ENCODE measurements at places on chromosomes 13 and 19.
A peak's percentile ranks its signal among the peaks of the same experiment; 100 is the strongest.

- H3K27ac ChIP-seq = no peak overlapping the region
- no peak for DNase-seq
- H3K4me1 ChIP-seq = peaks cover 21% of the 10 kb centered on the region
Observed at GRCh38 chr13:30313311-30313710, 6.0 kb upstream of the KATNAL1 start.

- H3K36me3 ChIP-seq = no peaks in the 10 kb centered on the region
- no peak overlapping the region for H3K4me3 ChIP-seq
- H3K27ac ChIP-seq = no peak overlapping the region
- no peaks in the 10 kb centered on the region for H3K27me3 ChIP-seq
- no peak for DNase-seq
- peaks cover 2% of the 10 kb centered on the region for H3K4me1 ChIP-seq
Observed at GRCh38 chr19:28532765-28533341, 680.1 kb downstream of the UQCRFS1 start.

GRCh38 chr13:34779171-34779570 is 162.9 kb upstream of the NBEA start:
- H3K27ac ChIP-seq = no peak overlapping the region
- H3K27me3 ChIP-seq = no peaks in the 10 kb centered on the region
- H3K4me1 ChIP-seq = no peaks in the 10 kb centered on the region
- no peak for DNase-seq

DNA sequence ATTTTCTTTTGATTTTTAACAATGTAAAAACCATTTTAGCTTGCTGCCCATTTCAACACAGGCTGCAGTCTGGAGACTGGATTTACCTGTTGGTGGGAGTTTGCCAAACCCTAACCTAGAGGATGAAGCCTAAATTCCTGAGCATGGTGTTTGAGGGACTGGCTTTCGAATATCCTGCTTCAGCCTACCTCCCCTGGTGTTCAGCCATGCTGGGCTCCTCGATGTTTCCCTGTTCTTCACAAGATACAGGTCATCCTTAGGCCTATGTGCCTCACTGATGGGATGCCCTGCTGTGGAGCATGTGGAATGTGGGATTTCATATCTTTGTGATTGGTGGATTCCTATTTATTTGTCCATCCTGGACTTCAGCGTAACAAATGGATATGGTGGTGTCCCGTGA is 20.4 kb upstream of the ERCC5 start:
- H3K4me1 ChIP-seq = no peaks in the 10 kb centered on the region
- H3K27ac ChIP-seq = no peak overlapping the region
- peaks cover 23% of the 10 kb centered on the region for H3K36me3 ChIP-seq

DNA sequence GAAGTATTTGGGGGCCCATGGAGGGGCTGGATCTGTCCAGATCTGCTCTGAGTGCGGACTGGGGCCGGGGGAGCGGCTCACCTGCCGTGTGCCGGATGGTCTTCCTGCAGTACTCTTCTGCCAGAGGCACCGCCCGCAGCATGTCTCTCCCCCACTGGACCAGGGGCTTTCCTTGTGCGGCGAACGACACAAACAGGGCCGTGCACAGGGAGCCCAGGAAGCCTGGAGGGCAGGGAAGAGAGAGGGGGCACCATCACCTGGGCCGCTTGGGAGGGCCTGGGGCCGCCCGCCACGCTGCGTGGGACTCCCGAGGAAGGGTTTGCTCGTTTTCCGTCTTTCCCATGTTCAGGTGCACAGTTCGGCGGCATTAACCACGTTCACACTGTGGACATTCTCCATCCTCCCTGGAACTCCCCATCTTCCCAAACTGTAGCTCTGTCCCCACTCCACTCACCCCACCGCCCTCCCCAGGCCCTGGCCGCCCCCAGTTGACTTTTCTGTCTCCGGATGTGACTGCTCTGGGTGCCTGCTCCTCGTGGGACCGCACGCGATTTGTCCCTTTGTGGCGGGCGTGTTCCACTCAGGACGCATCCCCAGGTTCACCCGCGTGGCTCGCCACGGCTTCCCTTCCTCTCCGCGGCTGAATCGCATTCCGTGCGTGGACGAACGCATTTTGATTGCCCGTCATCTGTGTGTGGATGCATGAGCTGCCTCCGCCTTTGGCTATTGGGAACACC is 24.2 kb downstream of the ADPRHL1 start:
- no peak overlapping the region for H3K4me3 ChIP-seq
- H3K27ac ChIP-seq = no peak overlapping the region
- H3K4me1 ChIP-seq = peaks cover 2% of the 10 kb centered on the region
- H3K36me3 ChIP-seq = no peaks in the 10 kb centered on the region
- peaks cover 9% of the 10 kb centered on the region for H3K27me3 ChIP-seq
- no peak for DNase-seq

DNA sequence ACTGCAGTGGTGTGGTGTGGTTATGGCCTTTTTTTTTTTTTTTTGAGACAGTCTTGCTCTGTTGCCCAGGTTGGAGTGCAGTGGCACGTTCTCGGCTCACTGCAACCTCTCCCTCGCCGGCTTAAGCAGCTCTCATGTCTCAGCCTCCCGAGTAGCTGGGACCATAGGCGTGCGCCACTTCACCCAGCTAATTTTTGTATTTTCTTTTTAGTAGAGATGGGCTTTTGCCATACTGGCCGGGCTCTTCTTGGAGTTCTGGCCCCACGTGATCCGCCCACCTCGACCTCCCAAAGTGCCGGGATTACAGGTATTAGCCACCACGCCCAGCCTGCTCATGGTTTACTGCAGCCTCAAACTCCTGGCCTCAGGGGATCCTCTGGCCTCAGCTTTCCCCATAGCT is 7.0 kb downstream of the PDCD2L start:
- no peak for DNase-seq
- no peak overlapping the region for H3K27ac ChIP-seq
- H3K36me3 ChIP-seq = peaks cover 19% of the 10 kb centered on the region
- peaks cover 14% of the 10 kb centered on the region for H3K4me1 ChIP-seq
- no peak overlapping the region for H3K4me3 ChIP-seq

DNA sequence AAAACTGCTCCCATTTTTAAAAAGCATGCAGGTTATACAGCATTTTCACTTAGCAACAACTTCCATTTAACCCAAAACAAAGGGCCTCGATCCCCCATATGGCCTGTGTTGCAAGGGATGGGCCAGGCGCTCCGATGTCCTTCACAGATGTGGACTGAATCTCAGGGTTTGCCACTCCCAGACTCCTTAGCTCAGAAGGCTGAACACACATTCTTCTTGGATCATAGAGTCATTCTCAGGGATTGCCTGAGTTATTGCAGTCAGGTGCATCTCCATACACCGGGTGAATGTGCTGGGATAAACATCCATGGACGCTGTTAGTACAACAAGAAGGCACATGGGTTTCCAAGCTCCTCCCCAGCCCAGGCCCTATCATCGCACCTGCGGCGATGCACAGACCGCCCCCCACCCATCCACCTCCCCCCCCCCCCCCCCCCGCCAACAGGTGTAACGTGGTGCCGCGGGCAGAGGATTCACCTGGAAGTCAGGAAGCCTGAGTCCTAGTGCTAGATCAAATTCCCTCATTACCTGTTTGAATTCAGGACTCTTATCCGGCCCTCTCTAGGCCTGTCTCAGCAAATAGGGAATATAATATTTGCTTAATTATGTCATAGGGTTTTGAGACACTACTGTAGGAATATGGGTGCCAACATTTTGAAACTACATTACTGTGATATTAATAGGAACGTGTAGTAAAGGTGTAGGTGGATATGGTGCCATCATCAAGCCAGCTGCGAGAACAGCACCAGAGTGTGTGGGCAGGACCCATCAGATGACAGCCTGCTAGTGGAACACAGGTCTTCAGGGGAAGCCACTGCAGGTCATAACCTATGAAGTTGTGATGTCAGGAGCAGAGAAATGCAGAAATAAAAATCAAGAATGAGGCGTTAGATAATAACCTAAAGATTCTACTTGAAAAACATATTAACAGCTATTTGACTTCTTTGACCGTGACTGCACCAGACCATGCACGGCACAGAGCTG is 110.9 kb downstream of the SACS start:
- H3K27ac ChIP-seq = no peak overlapping the region
- H3K36me3 ChIP-seq = no peaks in the 10 kb centered on the region
- H3K27me3 ChIP-seq = peaks cover 1% of the 10 kb centered on the region
- H3K4me3 ChIP-seq = no peak overlapping the region
- H3K4me1 ChIP-seq = peaks cover 2% of the 10 kb centered on the region

GRCh38 chr13:28117689-28118377 is 17.5 kb upstream of the FLT3 start:
- no peak overlapping the region for H3K4me3 ChIP-seq
- no peaks in the 10 kb centered on the region for H3K27me3 ChIP-seq
- no peak for DNase-seq
- peaks cover 5% of the 10 kb centered on the region for H3K4me1 ChIP-seq
- H3K27ac ChIP-seq = no peak overlapping the region

GRCh38 chr13:94329754-94330551 is 149.5 kb downstream of the DCT start:
- no peaks in the 10 kb centered on the region for H3K27me3 ChIP-seq
- H3K4me1 ChIP-seq = peaks cover 5% of the 10 kb centered on the region
- H3K36me3 ChIP-seq = no peaks in the 10 kb centered on the region
- H3K4me3 ChIP-seq = no peak overlapping the region
- H3K27ac ChIP-seq = no peak overlapping the region

DNA sequence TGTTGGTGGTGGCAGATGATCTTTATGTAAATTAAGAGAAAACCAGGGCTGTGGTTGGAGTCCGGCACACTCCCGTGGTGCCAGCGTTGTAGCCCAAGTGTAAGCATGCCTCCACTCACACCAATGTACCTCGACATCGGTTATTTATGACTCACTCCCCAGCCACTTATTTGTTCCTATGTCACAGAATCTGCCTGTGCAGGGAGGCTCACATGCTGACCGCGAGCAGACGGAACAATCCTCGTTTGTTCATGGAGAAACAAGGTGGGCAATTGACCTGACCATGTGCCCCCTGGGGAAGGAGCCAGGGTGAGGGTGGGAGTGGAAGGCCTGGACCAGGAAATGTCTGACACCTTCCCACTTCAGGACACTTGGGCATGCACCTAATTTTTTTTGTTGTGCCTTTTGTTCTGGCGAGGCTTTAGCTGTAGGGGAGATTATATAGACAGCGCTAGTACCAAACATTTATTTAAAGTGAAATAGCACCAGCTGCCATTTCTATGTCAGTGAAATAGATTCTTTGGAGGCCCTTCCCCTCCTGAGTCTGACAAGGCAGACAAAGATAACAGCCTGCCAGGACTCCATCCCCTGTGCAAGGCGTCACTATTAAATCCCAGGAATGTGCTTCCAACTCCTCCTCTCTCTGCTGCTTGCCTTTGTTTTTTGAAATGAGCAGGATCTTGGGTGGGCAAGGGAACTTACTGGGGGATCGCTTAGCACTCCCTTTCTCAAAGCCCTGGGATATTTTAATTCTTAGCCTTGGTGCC is 394.2 kb downstream of the FGF9 start:
- no peak overlapping the region for H3K27ac ChIP-seq
- no peak overlapping the region for H3K4me3 ChIP-seq
- H3K27me3 ChIP-seq = no peaks in the 10 kb centered on the region
- DNase-seq = no peak

- H3K4me1 ChIP-seq = peaks cover 25% of the 10 kb centered on the region
- peaks cover 16% of the 10 kb centered on the region for H3K27me3 ChIP-seq
- peak within 1 kb of the TSS; percentile 87 for H3K4me3 ChIP-seq
- H3K27ac ChIP-seq = no peak within 1 kb of the TSS
- peaks cover 4% of the 10 kb centered on the region for H3K36me3 ChIP-seq
- peak; percentile 24 for DNase-seq
Observed at GRCh38 chr19:35935911-35936737, at the start of gene LRFN3. LRFN3 (plus strand) TSS chr19:35936374; CDS start chr19:35939426, 3,052 bp downstream.

DNA sequence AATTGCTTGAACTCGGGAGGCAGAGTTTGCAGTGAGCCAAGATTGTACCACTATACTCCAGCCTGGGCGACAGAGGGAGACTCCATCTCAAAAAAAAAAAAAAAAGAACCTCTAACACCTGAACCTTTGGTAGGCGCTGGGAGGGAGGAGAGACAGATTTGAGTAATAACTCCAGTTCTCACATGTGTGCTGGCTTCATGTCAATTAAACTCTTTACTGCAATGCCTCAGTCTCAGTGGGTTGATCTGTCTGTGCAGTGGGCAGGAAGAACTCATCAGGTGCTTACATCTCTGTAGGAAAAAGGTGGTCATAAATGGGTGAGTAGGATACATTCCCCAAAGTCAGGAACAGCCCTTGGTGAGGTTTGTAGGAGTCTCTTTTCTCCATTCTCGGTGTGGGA is 85.1 kb upstream of the ABCC4 start:
- no peak overlapping the region for H3K4me3 ChIP-seq
- no peaks in the 10 kb centered on the region for H3K36me3 ChIP-seq
- peaks cover 18% of the 10 kb centered on the region for H3K4me1 ChIP-seq
- no peak overlapping the region for H3K27ac ChIP-seq

GRCh38 chr19:55086730-55087541 is 11.3 kb downstream of the EPS8L1 start:
- H3K4me3 ChIP-seq = peak overlapping the region; percentile 71
- peaks cover 13% of the 10 kb centered on the region for H3K36me3 ChIP-seq
- H3K27me3 ChIP-seq = peaks cover 35% of the 10 kb centered on the region

- H3K4me1 ChIP-seq = peaks cover 24% of the 10 kb centered on the region
- H3K27ac ChIP-seq = no peak within 1 kb of the TSS
- peaks cover 38% of the 10 kb centered on the region for H3K27me3 ChIP-seq
- peak within 1 kb of the TSS; percentile 32 for H3K4me3 ChIP-seq
- no peaks in the 10 kb centered on the region for H3K36me3 ChIP-seq
- DNase-seq = no peak
Observed at GRCh38 chr19:18225702-18226468, at the start of gene PDE4C. PDE4C (minus strand) TSS chr19:18226438; CDS start chr19:18226415, 23 bp downstream.

- no peak overlapping the region for H3K4me3 ChIP-seq
- H3K4me1 ChIP-seq = no peaks in the 10 kb centered on the region
- H3K36me3 ChIP-seq = no peaks in the 10 kb centered on the region
- no peak overlapping the region for H3K27ac ChIP-seq
- no peaks in the 10 kb centered on the region for H3K27me3 ChIP-seq
- no peak for DNase-seq
Observed at GRCh38 chr13:89897681-89898080, 1449.8 kb upstream of the MIR17HG start.

GRCh38 chr19:33339016-33339984 is 34.2 kb upstream of the CEBPG start:
- H3K36me3 ChIP-seq = peaks cover 3% of the 10 kb centered on the region
- peaks cover 16% of the 10 kb centered on the region for H3K27me3 ChIP-seq
- H3K27ac ChIP-seq = no peak overlapping the region
- no peak for DNase-seq
- no peaks in the 10 kb centered on the region for H3K4me1 ChIP-seq

DNA sequence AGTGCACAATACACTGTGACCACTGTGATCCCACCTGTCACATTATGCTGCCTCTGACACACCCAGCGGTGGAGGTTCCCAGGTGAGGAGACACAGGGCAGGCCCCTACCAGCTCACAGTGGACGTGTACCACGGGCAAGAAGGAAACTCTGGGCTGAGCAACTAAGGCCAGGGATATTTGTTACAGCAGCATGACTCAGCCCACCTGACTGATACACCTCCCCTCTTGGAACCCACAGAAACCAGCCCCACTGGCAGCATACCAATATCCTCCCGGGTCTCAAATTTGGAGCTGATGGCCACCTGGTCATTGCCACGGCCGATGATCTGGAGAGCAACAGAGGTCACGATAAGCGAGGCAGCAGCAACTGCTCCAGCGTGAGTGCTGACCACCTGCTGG is 14.9 kb downstream of the KLC3 start:
- no peaks in the 10 kb centered on the region for H3K4me1 ChIP-seq
- no peak for DNase-seq
- no peak overlapping the region for H3K4me3 ChIP-seq
- no peak overlapping the region for H3K27ac ChIP-seq
- H3K36me3 ChIP-seq = peaks cover 15% of the 10 kb centered on the region

Data from memory B cell (primary cell).